Stimulated activated CD8-positive, alpha-beta memory T cell treated with anti-CD3 and anti-CD28 coated beads, Interleukin-2, amount 100 ng/mL, for 1 hour (primary cell): ENCODE measurements at places on chromosomes 3 and 15.

DNA sequence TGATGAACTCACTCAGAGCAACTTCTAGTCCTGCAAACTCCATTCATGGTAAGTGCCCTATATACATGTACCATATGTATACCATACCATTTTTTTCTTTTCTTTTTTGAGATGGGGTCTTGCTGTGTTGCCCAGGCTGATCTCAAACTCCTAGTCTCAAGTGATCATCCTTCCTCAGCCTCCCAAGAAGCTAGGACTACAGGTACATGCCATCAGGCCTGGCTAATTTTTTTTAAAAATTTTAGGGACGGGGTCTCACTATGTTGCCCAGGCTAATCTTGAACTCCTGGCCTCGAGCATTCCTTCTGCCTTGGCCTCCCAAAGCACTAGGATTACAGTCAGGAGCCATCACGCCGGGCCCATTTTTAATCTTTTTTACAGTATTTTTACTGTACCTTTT lies 67.3 kb upstream of the MFGE8 start:
- DNase-seq: no peak

DNA sequence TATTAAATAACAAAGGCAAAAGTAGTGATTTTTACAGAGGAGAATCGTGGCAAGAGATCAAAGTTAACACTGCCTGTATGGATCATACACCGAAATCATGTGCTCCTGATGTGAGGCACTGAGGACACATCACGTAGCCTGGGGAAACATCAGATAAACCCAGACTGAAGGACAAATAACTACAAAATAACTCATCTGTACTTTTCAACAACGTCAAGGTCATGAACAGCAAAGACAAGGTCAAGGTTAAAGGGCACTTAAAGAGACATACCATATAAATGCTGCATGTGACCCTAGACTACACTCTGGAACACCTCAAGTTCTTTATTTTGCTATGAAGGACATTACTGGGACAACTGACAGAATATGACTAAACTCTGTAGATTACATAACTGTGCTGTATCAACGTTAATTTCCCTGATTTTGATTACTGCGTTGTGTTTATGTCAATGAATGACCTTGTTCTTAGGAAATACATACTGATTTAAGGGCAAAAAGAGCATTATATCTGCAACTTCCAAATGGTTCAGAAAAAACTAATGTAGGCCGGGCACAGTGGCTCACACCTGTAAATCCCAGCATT lies 48.1 kb downstream of the CHSY1 start:
- DNase-seq: no peak

DNA sequence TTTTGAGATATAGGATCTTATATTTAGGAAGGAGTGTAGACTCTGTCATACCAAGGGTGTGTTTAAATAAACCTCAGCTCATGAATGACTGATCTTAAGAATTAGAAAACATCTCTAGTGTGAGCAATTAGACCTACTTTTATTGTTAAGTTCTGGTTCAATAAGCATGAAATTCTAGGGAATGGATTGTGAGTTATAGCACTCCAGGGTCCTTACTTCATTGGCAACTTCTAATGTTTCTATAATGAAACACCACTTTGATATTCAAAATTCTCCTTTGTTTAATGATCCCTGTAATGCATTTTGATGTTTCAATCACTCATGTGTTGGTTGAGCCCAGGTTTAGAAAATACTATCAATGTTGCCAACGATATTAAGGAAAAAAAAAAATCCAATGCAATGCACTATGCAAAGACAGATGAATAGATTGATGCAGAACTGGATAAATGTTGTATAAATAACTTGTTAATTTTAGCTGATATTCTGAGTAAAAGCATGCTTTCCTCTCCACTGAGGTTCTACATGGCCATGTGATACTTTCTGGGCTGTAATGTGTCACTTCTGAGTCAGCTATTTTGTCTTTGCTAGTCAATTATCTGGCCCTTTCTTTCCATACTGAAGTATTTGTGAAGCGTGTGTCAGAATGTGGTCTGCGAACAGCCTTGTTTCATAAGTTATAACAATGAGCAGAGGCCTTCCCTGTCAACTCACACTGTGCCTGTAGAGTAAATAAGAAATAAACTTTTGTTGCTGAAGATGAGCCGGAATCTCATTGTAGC lies 1035.9 kb downstream of the PLOD2 start:
- DNase-seq: no peak

DNA sequence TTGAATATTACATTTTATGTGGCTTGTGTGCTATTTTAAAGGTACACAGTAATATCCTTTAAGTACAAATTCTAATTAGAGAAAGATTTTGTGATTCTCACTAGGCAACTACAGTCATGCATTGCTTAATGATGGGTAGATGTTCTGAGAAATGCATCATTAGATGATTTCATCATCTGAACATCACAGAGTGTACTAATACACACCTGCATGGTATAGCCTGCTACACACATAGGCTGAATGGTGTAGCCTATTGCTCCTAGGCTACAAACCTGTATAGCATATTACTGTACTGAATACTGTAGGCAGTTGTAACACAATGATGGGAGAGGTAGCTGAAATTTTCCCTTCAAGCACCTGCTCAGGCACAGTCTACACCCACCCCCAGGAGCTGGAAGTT lies 217.4 kb upstream of the EOMES start:
- no peak for DNase-seq

DNA sequence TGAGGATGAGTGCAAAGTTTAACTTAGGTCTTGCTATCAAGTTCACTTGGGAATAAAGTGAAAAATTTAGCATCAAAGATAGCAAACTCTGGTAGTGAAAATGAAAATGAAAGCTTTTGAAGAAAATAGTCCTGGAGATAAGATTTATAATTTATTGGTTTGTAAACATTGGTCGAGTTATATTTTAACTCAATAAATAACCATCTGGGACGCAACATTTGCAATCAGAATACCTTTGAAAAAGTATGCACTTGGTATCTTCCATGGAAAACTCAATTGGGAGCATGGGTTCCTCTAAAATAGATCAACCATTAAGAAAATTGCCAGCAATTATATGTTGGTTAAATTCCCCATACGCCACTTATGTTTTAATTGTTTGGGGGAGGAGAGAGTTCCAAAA lies 209.5 kb downstream of the NAALADL2 start:
- no peak for DNase-seq

GRCh38 chr3:25503898-25504301 lies 75.8 kb downstream of the RARB start:
- no peak for DNase-seq

- DNase-seq: peak; percentile 69
These were observed 312.2 kb downstream of the RORA start for GRCh38 chr15:60916679-60917460.

DNA sequence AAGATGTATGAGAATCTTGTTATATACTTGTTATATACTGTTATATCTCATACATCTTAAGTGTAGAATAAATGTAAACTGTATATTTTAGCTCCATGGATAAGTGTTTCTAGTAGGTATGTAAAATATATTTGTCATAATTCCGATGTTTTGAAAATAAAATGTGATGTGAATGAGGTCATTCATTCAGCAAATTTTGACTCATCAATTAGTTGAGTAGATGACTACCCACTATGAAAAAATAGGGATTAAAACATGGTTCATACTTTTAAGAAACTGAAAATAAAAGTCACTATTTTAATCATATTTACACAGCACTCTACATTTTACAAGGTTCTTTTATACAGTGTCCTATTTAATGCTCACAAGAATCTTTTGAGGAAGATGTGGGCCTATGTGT lies 28.4 kb upstream of the CNTN3 start:
- DNase-seq: no peak

DNA sequence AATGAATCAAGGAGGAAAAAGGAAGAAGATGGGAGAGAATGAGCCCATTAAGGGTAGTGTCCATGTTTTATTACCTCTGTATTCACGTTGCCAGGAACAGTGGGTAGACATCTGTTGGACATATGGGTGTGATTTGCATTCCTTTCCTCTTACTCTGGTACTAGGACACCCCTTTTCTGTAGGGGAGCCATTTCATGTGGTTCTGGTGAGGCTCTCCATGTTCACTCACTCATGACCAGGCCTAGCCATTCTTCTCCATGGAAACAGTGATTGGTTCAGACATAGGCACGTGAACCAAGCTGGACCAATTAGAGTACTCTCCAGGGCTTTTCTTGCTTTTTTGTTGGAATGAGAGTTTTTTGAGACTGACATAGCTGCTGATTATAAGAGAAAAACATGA lies 39.6 kb upstream of the PDCD6IP start:
- DNase-seq: no peak

GRCh38 chr3:124826703-124827102 lies 60.5 kb downstream of the ITGB5 start:
- DNase-seq: no peak

DNA sequence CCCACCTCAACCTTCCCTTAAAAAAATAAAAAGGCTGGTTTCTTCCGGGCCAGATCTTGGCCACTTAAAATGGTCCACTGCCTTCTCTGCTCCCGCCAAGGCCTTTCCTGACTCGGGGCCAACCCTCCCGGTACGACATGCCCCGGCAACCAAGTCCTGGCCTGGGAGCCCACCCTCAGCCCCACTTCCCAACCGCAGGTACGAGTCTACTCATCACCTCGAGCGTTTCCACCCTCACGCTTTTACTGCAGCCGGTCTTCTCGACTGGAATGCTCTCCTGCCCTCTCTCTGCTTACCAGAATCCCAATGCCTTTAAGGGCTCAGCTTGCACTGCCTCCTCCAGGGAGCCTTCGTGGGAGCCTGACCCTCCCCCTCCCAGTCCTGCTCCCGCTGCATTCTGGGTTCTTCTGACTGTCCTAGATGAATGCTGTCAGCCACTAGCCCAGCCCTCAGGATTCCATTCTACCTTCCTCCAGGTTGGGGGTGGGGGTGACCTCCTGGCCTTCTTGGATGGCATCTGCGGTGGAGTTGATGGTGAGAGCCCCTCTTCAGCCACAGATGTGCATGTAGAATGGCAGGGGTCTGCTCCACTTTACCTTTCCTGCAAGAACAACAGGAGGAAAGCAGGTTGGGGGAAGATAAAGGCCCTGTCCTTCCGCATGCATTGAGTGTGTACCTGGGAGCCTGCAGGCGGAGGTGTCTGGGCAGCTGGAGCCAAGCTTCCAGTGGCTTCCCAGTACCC lies 1.1 kb upstream of the CSRNP1 start:
- no peak for DNase-seq

DNA sequence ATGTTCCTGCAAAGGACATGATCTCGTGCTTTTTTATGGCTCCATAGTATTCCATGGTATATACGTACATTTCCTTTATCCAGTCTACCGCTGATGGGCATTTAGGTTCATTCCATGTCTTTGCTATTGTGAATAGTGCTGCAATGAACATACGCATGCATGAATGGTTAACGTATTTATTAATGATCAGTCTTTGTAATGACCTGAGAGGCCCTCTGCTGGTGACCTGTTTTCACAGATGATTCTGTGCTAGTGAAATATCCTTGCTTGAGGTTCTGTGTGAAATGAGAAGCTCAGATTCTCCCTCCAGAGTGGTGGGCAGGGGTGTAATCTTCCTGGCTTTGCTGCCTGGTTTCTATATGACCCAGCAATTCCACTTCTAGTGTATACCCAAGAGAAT lies 160.2 kb upstream of the RASGRP1 start:
- no peak for DNase-seq

- no peak for DNase-seq
These were observed 471.3 kb upstream of the TPRG1 start for GRCh38 chr3:188700501-188700900.

DNA sequence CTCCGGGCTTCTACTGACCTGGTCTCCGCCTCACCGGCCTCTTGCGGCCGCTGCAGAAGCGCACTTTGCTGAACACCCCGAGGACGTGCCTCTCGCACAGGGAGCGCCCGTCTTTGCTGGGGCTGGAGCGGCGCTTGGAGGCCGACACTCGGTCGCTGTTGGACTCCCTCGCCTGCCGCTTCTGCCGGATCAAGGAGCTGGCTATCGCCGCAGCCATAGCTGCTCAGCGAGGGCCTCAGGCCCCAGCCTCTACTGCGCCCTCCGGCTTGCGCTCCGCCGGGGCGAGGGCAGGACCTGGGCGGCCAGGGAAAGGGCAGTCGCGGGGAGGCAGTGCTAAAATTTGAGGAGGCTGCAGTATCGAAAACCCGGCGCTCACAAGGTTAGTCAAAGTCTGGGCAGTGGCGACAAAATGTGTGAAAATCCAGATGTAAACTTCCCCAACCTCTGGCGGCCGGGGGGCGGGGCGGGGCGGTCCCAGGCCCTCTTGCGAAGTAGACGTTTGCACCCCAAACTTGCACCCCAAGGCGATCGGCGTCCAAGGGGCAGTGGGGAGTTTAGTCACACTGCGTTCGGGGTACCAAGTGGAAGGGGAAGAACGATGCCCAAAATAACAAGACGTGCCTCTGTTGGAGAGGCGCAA lies 319.2 kb downstream of the FGF12 start:
- DNase-seq: no peak

- DNase-seq: no peak
These were observed 23.0 kb downstream of the CRYGS start for GRCh38 chr3:186520957-186521842.

GRCh38 chr3:72241525-72241924 lies 456.6 kb upstream of the PROK2 start:
- DNase-seq: no peak

GRCh38 chr3:62238431-62238830 lies 134.9 kb downstream of the FEZF2 start:
- no peak for DNase-seq

DNA sequence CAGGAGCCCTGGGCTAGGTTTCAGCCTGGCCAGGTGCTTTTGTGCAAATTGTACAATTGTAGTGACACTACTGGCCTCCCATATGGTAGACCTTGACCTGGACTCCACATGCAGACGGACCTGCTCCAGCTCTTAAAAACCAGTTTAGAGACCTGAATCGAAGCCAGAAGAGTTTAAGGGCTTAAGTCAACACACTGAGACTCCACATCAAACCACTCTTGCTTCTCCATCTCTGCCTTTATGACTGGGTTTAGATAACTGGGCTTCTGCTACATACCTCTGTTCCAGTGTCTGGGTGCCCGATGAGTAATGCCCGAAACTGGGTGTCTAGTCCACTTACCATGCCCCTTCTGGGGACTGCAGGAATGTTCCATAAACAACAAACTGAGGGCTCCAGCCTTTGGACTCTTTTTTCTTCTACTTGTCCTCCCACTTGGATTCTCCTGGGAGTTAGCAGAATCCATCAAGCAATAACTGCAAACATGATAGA lies 32.8 kb downstream of the TMEM212 start:
- DNase-seq: no peak

GRCh38 chr3:142077155-142077858 lies 72.0 kb downstream of the TFDP2 start:
- no peak for DNase-seq

DNA sequence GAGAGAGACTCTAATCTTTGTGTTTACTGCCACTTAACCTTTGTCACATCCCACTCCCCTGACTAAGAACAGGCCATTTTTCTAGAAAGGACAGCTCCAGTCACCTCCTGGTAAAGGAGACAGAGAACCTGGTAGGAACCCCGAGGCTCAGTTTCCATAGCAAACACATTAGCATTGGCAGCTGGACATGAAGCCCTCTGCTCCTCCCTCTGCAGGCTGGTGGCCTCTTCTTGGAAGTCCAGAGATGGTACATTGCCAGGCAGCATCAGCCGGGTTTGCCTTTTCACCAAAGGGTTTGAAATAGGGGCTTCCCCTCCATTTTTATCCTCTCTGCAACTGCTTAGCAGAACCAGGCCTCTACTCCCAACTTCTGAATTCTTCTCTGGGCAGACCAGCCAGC lies 213.4 kb upstream of the SEMA6D start:
- DNase-seq: no peak
